Activated CD4-positive, alpha-beta T cell treated with anti-CD3 and anti-CD28 coated beads for 48 hours (primary cell): ENCODE measurements at places on chromosomes 2 and 18.

DNA sequence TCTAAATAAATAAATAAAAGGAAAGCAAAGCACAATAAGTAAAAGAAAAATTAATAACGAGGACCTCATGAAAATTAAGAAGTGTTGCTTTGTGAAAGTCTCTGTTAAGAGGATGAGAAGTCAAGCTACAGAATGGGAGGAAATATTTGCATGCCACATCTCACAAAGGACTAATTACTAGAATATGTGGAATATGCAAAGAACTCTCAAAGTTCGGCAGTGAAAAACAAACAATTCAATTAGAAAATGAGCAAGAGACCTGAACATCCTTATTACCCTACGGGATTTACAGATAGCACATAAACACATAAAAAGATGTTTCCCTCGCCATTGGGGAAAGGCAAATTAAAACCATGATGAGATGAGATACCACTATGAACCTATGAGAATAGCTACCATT lies 23.3 kb downstream of the CYP26B1 start:
- no peak for DNase-seq

GRCh38 chr2:158965641-158966040 lies 2.8 kb upstream of the TANC1 start:
- no peak for DNase-seq

- no peak for DNase-seq
Observed at GRCh38 chr2:44010266-44010665, 14.5 kb upstream of the LRPPRC start.

DNA sequence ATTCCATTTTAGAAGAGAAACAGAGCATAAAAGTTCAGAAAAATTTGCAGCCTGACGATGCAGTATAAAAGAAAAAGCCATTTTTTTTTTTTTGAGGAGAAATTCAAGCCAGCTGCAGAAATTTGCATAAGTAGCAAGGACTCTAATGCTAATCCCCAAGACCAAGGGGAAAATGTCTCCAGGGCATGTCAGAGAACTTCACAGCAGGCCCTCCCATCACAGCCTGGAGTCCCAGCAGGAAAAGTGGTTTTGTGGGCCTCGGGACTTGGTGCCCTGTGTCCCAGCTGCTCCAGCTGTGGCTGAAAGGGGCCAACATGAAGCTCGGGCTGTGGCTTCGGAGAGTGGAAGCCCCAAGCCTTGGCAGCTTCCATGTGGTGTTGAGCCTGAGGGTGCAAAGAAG lies 325.3 kb upstream of the HNMT start:
- no peak for DNase-seq

- peak; percentile 66 for DNase-seq
Observed at GRCh38 chr2:36356298-36356989, 866 bp downstream of the CRIM1 start.

DNA sequence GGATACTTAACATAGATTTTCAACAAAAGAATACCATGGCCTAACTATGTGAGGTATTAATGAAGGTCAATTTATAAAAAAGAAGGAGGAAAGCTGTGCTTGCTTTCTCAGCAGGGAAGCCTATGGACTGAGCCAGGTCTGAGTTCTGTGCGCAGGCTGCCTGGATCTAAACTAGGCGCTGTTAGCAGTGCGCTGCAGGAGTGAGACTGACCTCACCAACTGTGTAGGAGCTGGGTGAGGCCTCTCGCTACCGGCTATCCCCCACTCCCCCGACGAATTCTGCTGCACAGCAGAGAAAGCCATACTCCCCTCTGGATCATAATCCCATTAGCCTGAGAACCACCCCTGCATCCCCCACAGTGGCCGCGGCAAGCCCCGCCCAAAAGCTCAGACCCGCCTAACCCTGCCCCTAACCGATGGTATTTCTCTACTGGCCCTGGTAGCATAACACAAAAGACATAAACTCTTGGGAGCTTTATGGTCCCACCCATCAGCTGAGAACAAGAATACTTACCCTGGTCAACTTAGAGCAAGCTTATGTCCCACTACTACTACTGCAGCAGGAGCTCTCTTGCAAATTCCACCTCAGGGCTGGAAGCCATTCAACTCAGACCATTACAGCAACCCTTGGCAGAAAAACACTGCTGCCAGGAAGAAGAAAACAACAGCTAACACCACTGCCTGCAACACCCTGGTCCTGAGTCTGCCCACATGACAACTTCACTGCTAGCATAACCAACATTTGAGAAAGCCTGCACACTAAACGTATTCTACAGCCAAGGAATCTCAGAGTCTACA lies 28.0 kb downstream of the SULT1C2 start:
- no peak for DNase-seq

- DNase-seq = no peak
Observed at GRCh38 chr2:26993768-26994167, 23.3 kb downstream of the MAPRE3 start.

- peak; percentile 44 for DNase-seq
Observed at GRCh38 chr2:70340761-70341476, 39.1 kb upstream of the FAM136A start.
